NCI-H510A treated with DMSO at 0.1 percent for 48 hours (cell line): ENCODE measurements at places on chromosomes 2 and 18.

DNA sequence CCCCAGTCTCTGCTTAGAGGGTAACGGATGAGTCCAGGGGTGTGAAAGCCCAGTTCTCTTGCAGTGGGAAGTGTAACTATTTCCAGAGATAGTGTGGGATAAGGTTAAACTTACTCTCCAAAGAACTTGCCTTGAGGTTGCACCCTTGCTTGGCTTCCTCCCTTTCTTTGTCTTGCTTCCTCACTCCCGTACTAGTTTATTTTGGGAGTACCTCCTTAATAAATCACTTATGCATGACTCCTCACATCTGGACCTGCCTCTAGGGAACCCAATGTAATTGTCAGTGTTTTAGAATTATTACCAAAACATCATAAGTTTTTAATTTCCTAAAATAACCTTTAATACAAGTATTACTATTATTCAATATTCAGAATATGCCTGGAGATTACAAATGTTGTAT is 35.2 kb downstream of the CPO start:
- no peak for DNase-seq

- no peak for DNase-seq
These were observed 81.0 kb downstream of the TPO start for GRCh38 chr2:1494257-1494656.

DNA sequence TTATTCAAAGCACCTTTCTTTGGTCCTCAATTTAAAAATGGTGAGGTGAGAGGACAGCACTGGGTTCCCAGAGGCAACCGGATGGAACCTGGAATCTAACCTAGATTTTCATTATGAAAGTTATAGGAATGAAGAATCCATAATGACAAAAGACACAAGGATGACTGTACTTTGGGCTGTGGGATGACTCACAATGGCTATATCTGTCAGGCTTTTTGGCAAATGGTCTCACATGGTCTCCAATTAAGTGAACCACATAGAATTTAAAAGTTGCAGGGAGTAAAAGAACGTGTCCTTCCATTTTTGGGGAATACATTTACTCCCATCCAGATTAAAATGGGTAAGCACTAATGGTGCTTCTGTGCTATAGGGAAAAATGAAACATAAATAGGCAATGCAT is 31.8 kb upstream of the LYPD1 start:
- DNase-seq = no peak

GRCh38 chr2:101644842-101645383 is 52.6 kb upstream of the MAP4K4 start:
- DNase-seq = no peak

DNA sequence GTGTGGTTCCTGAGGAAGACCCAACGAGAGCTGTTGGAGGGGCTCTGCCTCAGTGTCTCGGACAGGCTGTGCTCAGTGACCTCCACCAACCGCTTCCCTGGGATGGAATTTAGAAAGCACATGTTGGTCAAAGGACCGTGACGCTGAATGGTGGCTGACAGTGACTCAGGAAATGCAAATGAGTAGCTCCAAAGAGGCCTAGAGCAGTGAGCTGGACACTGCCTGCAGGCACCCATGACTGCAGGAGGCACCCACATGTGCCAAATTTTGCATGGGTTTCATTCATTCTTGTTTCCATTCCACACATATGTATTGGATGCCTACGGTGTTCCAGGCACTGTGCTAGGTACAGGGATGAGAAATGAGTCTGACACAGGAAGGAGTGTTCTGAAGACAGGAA is 46.4 kb downstream of the ACKR3 start:
- DNase-seq = no peak

DNA sequence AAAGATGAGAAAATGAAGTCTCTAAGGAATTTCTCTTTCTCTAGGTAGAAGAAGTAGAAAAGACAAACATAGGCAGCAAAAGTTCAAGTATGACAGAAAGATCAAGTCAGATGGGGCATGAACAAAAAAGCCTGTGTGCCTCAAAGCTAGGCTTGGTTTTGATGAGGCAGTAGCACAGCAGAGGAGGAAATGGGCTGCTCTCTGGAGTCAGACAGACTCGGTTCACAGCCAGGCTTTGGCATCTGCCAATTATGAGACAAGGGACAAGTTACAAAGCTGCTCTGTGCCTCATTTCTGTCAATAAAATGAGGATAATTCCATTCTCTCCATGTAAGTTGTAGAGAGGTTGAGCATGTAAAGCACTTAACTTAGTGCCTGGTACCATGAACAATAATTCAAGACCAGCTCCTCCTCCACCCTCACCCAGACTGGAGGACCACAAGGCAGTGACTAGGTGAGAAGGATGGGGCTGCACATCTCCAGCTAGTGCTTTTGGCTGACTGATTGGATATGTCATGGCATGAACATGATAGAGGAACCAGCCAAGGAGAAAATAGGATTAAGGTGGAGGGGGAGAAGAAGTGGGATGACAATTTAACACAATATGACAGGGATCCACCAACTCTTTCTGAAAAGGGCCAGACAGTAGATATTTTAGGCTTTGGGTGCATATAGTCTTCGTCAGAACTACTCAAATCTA is 84.6 kb downstream of the TMEM163 start:
- no peak for DNase-seq

GRCh38 chr2:29430382-29431112 is 315.3 kb downstream of the CLIP4 start:
- no peak for DNase-seq

DNA sequence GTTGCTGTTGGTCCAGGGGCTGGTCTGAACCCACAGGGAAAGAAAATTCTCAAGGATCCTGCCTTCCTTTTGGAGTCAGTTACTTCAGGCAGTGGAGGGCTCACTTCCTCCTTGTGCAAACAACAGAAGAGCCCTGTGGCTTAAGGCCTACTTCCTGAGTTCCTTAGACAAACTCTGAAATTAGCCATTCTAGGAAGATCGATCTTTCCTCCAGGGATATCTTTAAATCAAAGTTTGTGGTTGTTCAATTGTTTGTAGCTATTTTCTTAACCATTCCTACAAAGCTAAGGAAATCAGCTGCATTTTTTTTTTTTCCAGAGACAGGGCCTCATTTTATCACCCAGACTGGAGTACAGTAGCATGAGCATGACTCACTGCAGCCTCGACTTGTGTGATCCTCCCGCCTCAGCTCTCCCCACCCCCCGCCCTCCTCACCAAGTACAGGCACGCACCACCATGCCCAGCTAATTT is 156.0 kb downstream of the TANC1 start:
- DNase-seq = no peak

- no peak for DNase-seq
These were observed 519.5 kb upstream of the CHAC2 start for GRCh38 chr2:53247956-53248735.

DNA sequence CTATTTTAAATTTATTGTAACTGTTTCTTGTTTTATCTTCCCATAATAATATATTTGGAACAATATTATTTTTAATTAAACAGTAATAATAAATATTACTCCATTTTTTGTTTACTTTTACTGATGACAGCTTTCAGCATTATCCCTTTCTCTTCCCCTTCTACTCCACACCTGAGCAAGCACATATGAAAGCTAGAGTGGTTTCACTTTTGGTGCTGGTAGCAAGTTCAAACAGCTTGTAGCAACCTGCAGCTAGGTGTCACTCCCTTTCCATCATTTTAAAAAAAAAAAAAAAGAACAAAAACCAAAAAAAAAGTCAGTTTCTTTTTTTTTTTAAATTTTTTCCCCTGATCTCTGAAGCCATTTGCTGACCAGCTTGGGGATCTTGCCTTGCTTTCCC is 801.8 kb downstream of the CCDC85A start:
- DNase-seq = no peak

DNA sequence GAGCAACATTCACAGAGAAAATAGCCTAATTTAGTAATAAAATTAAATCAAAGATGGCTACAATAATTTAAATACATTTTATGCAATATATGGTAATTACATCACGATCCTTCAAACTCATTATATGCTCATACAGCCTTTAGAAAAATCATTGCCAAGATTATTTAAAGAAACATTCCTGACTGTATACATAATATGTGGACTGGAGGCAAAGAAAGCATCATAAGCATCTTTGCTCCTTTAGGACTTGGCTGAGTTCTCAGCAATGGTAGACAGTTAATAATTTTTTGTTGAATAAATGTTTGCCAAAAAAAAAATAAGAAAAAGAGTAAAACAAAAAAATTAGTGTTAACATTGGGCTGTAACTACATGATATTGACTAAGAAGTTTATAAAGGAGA is 26.9 kb downstream of the NCKAP5 start:
- DNase-seq = no peak

- no peak for DNase-seq
These were observed 52.3 kb upstream of the MGAT5 start for GRCh38 chr2:134201533-134201932.

DNA sequence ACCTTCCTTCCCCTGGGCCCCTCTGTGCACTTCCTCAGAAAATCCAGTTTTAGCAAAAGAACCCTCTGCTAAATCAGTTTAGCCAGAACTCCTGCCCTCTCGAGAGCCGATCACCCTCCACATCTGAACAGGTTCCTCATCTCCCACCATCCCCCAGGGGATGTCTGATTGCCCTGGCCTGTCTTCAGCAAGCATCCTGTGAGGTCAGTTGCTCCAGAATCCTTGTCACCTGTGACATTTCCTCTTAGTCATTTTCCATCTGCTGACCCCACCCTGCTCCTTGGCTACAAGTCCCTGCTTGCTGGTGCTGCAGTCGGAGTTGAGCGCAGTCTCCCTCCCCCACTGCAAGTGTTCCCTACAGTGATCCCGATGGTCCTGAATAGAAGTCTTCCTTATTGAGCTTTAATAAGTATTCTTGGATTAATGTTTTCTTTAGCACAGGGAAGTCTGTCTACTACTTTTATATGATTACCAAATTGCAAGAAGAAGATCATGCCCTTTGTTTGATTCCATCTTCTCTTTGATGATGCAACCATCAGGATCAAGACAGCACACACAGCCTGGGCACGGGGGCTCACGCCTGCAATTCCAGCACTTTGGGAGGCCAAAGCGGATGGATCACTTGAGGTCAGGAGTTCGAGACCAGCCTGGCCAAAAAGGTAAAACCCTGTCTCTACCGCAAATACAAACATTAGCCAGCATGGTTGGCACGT is 30.9 kb upstream of the UBE2F start:
- no peak for DNase-seq

- no peak for DNase-seq
These were observed 78.6 kb downstream of the BARD1 start for GRCh38 chr2:214730800-214731407.

DNA sequence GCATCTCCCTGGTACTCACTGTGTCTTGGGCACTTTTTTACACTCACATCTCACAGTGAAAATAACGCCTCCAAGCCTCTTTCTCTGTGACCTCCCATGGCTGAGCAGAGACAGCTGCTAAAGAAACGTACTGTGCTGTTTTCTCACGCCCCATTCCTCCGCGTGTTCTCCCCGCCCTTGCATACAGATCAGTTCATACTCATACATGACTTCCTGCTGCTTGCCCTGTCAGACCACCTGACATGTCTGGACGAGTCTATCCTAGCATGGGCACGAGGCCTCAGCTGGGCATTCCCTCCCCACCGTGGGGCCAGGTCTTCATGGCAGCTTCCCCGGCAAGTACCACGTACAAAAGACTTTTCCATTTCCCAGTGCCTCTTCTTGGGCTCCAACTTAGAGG is 21.2 kb upstream of the IL1A start:
- no peak for DNase-seq

GRCh38 chr2:120631724-120632123 is 103.9 kb upstream of the GLI2 start:
- no peak for DNase-seq

DNA sequence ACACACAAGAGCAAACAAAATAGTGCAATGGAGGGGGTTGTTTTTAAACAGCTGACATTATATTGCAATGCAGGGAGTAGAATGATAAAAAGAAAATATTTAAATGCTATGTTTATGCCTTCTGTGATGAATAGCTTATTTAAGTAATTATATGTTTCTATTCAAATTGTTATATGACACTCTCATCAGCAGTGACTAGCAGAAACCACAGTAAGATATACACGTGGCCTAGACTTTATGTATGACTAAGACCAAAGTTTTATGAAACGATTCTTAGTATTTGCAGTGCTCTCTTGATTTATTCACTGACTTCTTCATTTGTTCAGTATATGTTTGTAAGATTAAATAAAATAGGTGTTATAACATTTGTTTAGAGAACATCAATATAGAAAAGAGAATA is 26.1 kb upstream of the C1D start:
- no peak for DNase-seq

- DNase-seq = no peak
These were observed 591 bp upstream of the LDLRAD4 start for GRCh38 chr18:13217971-13218367.

DNA sequence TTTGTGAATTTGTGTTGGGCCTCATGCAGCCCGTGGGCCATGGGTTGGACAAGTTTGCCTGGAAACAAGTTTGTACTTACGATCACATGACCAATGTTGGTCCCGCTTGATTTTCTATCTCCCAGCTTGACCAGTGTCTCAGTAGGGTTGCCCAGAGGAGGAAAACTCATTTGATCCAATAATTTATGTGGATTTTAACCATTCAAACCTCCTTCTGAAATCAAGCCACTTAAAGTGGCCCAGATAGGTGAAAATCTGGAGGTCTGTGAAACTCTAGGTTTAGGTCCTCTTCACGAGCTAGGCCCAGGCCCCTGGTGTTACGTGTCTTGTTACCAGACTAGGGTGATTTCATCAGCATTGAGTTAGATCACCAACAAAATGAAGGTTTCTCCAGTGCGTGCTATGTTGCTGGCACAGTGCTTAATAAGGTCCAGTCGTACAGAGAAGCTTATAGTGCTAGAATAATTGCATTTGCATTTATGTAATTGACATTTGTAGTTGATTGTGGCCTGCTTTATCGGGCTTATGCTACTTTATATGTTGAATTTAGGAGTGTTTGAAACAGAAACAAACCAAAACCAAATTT is 4.4 kb downstream of the ACTR2 start:
- DNase-seq = no peak

DNA sequence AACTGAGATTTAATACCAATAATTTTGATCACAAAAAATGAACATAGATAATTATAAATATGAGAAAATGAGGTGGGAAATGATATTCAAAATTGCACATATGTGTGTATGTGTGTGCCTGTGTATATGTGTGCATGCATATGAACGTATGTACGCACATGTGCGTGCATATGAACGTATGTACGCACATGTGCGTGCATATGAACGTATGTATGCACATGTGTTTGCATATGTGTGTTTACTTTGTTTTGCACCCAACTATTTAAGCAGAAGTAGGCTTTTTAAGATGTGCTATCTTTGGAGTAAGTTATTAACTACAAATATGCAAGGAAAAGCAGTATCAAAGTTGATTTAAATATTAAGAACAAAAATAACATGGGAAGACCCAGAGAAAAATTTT is 484.3 kb downstream of the EPHA4 start:
- no peak for DNase-seq

GRCh38 chr2:122543815-122544214 is 788.4 kb downstream of the TSN start:
- no peak for DNase-seq

DNA sequence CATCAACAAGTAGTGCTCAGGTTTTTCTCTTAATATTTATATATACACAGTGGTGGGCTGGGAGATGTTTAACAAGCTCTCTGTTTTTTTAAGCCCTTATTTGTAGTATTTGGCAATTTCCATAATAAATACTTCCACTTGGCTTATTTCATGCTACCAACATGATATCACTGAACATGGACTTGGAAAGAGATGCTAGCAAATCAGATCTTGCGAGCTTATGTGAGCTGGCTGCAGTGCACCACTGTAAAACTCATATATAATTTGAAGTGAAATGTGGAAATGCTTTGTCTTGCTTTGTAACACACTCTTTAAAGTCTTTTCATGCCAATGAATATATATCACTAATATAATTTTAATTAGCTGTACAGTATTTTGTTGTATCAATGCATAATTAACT is 155.7 kb downstream of the ALK start:
- DNase-seq = no peak

GRCh38 chr2:69090820-69091219 is 77.8 kb downstream of the ANTXR1 start:
- DNase-seq = no peak
